Stimulated activated CD4-positive, alpha-beta T cell treated with anti-CD3 and anti-CD28 coated beads, TNF-alpha, amount 100 ng/mL, for 1 hour (primary cell): ENCODE measurements at places on chromosomes 13 and 19.

DNA sequence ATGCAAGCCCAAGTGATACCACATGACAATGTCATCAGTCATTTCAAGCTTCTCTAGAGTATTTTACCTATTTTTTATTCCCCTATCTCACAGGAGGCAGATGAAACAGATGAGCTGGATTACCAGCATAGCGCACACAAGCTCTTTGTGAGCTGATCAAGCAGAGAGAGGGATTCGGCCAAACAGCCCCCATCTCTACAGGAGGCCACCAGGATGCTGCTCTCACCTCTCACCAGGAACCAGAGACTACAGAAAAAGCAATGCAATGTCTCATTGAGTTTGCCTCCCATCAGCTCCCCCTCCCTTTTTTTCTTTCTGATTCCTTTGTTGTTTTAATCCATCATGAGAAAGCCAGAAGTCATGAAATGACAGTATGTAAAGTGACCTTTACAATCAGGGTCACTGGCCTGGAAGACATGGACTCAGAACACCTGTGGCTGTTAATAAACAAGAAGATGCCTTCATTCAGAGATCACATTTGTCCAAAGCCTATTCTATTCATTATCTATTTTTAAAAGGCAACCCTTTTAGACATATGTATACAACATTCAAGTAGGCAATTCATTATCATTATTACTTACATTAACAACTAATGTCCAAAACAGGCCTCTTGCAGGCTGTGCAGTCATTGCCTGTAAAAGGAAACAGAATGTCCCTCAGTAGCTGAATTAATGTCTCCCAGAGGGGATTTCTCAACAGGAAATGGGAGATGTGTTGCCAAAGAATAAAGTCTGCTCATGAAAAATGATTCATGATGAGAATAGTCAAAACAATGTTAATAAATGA, 656.6 kb downstream of the TBC1D4 start:
- no peak for DNase-seq

DNA sequence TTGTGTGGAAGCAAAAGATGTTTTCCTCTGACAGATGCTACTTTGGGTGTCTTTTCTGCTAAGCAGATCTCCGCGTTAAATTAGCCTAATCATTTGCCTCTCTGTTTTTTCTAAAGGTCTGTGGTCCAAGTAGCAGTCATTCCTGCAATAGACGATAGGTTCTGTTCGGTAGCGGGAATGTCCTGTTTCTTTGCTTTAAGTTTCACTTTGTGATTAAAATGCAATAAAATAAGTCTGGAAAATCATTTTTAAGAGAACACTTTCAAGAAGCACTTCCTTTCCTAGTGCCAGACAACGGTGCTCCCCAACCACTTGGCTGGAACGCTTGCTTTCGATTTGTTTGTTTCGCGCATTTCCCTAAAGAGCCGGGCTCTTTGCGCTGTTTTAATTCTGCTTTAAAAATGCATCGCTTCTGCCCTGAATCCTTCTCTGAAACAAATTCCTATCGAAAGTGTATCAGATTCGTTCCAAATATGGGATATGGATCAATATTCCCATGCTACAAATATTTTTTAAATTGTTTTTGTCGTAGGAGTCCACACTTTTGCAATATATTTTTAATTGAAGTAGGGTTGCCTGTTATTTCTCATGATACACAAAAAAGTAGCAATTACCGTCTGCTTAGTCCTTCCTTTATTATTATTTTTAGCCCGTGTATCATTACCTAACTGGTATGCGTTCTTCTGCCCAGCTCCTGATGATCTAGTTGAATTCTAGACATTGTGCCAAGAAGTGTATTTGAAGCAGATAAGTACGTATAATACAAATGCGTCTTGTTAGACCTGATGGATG, 14.2 kb downstream of the ZIC2 start:
- no peak for DNase-seq

DNA sequence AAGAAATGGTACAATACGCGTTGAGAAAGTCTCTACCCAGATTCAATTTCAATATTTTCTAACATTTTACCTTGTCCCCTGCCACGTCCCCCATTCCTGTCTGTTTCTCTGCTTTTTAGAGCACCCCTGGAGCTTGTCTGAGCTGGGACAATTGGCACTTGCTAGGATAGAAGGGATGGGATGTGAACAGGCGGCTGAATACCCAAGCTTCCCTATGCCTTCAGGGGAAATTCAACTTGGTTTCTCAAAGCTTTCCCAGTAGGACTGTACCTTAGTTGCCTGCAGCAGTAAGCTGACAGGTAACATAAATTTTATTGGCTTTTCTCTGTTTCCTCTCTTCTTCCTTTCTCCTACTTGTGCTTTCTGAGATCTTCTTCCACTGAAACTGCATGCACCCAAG, 1663.3 kb downstream of the EFNB2 start:
- no peak for DNase-seq

DNA sequence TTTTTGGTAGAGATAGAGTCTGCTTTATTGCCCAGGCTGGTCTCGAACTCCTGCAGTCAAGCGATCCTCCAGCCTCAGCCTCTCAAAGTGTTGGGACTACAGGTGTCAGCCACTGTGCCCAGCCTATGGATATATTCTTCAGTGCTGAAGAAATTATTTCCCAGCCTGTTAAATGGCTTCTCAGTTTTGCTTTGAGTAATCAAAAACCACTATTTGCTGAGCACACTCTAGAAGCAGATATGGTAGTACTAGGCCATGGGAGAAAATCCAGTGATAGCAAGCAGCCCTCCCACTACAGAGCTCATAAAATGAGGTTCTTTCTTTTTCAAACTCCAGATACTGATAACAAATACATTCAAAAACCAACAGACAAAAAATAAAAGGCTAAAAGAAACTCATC, 80.6 kb upstream of the CLDN10 start:
- no peak for DNase-seq

- DNase-seq, result no peak
These were observed 5.7 kb downstream of the MIDN start for GRCh38 chr19:1254081-1254527.

DNA sequence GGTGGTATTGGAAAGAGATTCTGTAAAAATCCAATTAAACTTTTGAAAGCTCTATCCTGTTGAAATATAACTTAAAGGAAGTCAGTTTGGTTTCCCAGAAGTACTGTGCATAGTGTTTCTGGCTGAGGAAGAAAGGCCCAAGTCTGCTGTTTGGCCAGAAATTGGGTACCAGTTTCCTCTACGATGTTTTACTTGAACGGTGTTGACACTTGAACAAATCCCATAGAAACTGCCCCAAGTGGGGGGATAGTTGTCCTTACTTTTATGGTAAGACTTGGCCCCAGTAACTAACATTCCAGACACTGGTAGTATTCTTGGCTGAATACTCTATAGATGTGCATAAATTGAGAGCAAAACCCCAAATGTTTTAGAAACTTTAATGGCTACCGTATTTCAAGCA, 14.2 kb downstream of the KLF5 start:
- no peak for DNase-seq

GRCh38 chr13:111664696-111665095, 344.3 kb downstream of the TEX29 start:
- DNase-seq, result no peak

- no peak for DNase-seq
These were observed 41.9 kb upstream of the POSTN start for GRCh38 chr13:37640499-37640898.

DNA sequence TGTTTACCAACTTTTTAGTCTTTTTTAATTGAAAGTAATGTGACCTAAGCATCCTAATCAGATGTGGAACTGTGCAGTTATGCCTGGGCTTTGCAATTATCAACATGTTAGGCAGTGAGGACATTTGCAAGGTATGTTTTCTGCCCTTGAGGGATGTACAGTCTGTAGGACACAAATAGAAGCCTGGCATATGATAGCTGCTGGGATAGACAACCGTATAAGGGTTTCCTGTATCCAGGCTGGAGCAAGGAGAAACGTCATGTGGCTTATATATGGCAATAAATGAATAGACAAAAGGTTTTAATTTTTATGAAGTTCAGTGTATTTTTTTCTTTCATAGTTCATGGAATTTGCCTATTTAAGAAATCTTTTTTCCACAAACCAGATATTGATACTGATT, 2.0 kb upstream of the VPS36 start:
- DNase-seq, result no peak

DNA sequence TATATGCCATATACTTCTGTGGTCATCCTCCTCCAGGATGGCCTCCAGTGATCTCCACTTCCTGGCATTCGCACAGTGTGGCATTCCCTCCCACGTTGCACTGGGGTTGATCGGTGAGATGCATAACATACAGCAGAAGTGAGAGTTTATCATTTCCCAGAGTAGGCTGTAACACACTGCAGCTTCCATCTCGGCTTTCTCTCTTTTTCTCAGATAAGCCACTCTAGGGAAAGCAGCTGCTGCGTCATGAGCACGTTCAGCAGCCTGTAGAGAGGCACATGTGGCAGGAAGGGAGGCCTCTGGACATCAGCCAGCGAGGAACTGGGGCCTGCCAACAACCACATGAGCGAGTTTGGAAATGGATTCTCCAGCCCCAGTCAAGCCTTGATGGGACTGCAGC, 807.1 kb downstream of the DIAPH3 start:
- DNase-seq, result no peak

DNA sequence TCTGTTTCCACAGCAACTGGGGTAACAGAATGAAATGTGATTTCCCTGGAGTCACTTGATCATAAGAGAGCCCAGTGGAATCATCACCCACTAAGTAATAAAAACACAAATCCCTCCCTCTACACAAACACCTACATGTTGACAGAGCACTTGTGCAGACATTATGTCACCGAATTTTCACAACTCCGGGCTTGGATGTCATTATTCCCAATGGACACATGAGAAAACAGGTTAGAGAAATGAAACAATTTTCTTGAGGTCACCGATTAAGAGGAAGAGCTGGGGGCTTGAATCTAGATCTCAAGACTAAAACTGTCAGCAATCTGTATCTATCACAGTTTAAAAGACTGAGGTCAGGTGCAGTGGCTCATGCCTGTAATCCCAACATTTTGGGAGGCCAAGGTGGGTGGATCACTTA, 3.1 kb downstream of the XRCC1 start:
- no peak for DNase-seq
